Daoy (cell line): ENCODE measurements at places on chromosomes 6 and 20. TPM values are rescaled to one million over a fixed set of nuclear protein-coding genes. Genes with fewer than 3 reads are reported as not detected.
A peak's percentile ranks its signal among the peaks of the same experiment; 100 is the strongest.

Gene APOM
- 0.18 and 1.4 TPM in 2 replicates for total RNA-seq

Gene MACROD2
- 0.51 and 0.86 TPM in 2 replicates for total RNA-seq

Gene GSTA3
- not detected in 2 replicates for total RNA-seq

Gene KCNK16
- not detected in 2 replicates for total RNA-seq

Gene CPNE1
- 64.5 and 87.8 TPM in 2 replicates for total RNA-seq

- DNase-seq = no peak
Measured at GRCh38 chr6:47476781-47477496, 650 bp upstream of the CD2AP start.

DNA sequence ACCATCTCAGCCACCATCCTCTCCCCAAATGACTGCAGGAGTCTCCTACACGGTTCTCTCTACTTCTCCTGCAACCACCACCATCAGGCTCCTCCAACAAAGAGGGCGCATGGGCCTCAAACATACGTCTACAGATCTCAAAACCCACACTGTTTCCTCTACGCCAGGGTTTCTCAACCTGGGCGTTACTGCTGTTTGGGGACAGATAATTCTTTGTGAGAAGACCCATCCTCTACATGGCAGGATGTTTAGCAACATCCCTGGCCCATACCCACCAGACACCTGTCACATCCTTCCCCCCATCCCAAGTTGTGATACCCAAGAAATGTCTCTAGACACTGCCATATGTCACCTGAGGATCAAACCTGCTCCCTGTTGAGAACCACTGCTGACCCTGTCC is 45.0 kb downstream of the ELMO2 start:
- DNase-seq = no peak

DNA sequence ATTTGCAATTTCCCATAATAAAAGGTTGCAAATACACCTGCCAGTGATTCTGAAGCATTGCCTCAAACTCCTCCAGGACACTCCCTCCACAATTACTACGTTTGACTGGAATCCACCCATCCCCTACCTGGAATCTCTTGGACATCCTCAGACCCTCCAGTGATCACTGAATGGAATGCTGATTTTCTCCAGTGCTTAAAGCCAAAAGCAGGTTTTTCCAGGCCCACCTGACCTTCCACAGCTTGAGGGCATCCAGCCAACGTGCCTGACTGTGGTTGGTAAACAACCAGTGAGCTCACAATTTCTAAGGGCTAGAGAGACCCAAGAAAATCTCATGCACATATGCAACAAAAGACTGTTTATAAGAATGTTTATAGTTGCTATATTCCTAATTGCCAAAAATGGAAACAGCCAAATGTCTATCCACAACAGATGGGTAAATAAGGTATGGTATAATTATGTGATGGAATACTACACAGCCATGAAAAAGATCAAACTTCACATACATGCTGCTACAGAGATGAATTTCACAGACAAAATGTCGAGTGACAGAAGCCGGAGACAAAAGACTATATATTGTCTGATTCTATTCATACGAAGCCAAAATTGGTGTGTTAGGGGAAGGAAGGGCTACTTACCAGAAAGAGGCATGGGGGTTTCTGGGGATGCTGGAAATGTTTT is 147.1 kb upstream of the RREB1 start:
- no peak for DNase-seq

DNA sequence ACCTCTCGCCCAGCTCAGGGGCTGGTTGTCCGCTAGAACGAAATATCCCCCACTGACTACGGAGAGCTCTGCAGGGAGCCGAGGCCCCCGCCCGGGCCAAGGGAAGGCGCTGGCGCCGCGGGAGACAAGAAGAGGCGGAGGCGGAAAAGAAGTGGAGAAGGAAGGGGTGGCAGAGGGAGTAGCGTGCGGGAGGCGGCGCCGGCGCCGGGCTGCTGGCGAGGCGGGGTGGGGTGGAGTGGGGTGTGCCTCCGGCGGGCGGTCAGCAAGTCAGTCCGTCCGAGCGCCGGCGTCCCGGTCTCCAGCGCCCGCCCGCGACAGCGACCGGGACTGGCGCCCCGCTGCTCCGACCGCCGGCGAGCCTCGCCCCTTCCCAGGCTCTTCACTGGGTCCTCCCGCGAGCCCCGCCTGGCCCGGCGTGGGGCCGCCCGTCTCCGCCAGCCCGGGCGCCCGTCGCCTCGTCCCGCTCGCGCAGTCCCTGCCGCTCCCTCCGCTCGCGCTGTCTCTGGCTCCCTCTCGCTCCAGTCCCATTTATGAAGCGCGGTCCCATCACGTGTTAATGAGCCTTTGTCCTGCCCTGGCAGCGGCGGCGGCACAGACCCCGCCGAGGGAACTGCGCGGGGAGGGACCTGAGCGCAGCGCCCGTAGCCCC is at the start of gene CNR1:
Gene CNR1, minus strand, starts transcription at position 504 of the 649 bp plus-strand sequence. CDS start 21,073 bp downstream, outside the sequence.
- peak; percentile 64 for DNase-seq

GRCh38 chr6:96967957-96968871 is 43.7 kb downstream of the KLHL32 start:
- no peak for DNase-seq

- DNase-seq = no peak
Measured at GRCh38 chr6:135322427-135323201, 141.5 kb downstream of the MYB start.

DNA sequence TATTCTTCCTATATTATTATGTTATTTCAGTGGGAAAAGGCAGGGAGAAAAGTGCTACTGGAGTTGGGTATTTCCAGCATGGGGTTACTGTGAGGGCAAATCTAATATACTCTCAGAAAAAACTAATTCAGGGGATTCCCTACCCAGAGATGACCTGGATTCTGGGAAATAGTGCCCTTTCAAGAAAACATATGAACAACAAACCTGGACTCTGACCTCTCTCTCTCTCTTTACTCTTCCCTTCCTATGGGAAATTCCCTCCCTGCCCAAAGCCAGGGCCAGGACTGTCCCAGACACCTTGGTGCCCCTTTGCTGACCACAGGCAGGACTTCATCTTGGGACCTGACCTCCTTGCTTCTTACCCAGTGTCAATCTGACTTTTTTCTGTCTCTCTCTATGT is 1.6 kb upstream of the UBD start:
- no peak for DNase-seq
